ENCODE measurements at places on chromosomes 2 and 18. TPM values are rescaled to one million over a fixed set of nuclear protein-coding genes. Genes with fewer than 3 reads are reported as not detected.

The LIPG gene
- total RNA-seq = 11.8 TPM

The HPCAL1 gene
- 21.9 TPM for total RNA-seq

The GTF3C2 gene
- total RNA-seq = 40.8 TPM

The KCNG3 gene
- 0.49 TPM for total RNA-seq

The GNLY gene
- not detected for total RNA-seq

The RAPGEF4 gene
- 13.5 TPM for total RNA-seq

The MSGN1 gene
- total RNA-seq = not detected

The FECH gene
- 19.7 TPM for total RNA-seq

The MREG gene
- 2.2 TPM for total RNA-seq

The COL4A4 gene
- total RNA-seq = 0.74 TPM

The SLC19A3 gene
- total RNA-seq = 1.5 TPM

The C2orf92 gene
- 3.7 TPM for total RNA-seq

The TEX261 gene
- 18.4 TPM for total RNA-seq

The RASGRP3 gene
- 5.4 TPM for total RNA-seq

The DSC2 gene
- total RNA-seq = 5.4 TPM

The CABYR gene
- 13.0 TPM for total RNA-seq

The PLA2R1 gene
- total RNA-seq = 1.7 TPM

The PROKR1 gene
- 0.25 TPM for total RNA-seq

The UGT1A6 gene
- not detected for total RNA-seq

The IL36A gene
- total RNA-seq = not detected

The DSG1 gene
- 0.49 TPM for total RNA-seq

The C2orf66 gene
- 0.25 TPM for total RNA-seq

The CPS1 gene
- total RNA-seq = 2.0 TPM

The RBM44 gene
- total RNA-seq = 3.4 TPM

The ZSWIM2 gene
- total RNA-seq = 0.49 TPM

The IFIH1 gene
- 1.7 TPM for total RNA-seq
